NCI-H460 (cell line): ENCODE measurements at places on chromosomes 2 and 18.

GRCh38 chr2:236088368-236089057 is 79.7 kb downstream of the GBX2 start:
- no peak for DNase-seq

- DNase-seq, result no peak
Measured at GRCh38 chr18:56148373-56148772, 490.0 kb downstream of the TXNL1 start.

- no peak for DNase-seq
Measured at GRCh38 chr18:35797948-35798347, 174.5 kb upstream of the RMP24 start.

- no peak for DNase-seq
Measured at GRCh38 chr2:126797622-126798275, 100.9 kb upstream of the TEX51 start.

- DNase-seq, result no peak
Measured at GRCh38 chr2:7073901-7074300, 156.7 kb downstream of the RNF144A start.

DNA sequence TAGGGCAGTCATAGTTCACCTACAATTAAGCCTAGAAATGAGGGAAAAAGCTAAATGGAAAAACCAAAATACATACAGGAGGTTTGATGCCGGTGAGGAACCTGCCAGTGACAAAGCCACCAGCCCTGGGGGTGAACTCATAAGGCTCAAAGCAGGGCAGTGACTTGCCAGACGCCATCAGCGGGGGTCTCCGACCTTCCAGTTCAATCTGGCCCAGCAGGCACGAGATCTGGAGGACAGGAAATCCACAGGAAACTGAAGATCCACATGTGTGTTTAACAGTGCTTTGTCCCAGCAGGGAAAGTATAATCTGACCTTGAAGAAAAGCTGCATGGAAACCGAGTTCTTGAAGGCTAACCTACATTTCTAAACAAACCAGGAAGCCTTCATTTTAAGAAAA is 60.1 kb downstream of the POLR1A start:
- no peak for DNase-seq

GRCh38 chr2:194556629-194557028 is 1100.4 kb upstream of the SLC39A10 start:
- no peak for DNase-seq

DNA sequence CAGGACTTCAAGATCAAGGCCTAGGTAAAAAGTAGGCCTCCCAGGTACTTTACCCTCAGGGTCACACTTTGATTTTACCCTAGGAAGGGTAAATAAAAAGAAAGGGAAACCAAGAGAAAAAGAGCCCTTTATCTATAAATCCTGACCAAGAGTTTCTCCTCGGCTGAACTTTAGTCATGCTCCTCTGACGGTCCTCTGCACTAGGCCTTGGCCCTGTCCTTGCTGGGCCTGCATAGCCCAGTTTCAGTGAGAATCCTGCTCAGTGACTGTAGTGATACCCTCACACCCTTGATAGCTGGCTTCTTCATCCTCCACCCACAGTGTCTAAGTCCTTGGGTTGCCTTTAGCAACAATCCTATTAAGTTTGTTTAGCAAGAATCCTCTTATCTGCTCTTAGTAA is 20.5 kb upstream of the ITSN2 start:
- DNase-seq, result no peak

DNA sequence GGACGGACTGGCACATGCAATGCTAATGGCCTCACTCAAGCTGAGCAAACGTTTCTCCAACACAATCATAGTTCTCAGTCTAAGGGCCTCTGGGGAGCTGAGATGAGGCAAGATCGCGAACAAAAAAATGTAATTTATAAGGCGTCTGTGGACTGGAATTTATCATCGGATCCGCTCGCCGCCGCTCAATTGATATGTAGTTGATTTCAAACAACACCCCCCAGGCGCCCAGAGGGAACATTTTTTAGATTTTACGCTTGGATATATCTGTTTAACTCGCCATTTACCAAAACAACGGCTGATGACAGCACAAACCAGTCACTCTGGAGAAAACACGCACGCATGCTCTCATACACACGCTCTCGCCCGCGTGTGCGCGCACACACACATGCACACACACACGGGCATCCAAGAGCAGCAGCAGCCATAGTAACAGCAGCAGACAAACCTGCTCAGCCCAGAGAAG is 335.8 kb downstream of the SMAD2 start:
- no peak for DNase-seq

DNA sequence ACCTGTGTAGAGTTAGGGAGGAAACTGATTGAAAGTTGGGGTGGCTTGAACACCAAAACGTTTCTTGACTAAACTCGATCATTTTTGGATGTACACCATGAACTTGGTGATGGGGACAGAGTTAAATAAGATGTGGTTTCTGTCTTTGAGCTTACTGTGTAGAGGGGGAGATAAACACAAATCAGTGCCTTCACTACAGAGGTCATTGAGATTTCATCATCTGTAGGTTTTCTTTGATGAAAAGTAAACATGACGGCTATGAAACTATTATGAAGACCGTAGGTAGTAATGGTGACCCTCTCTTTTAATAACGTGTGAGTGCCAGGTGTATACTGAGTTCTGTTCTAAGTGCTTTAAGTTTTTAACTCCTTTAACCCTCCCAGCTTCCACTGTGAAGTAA is 6.5 kb downstream of the LCLAT1 start:
- no peak for DNase-seq

GRCh38 chr2:223054193-223054781 is 2.3 kb downstream of the KCNE4 start:
- DNase-seq, result no peak

GRCh38 chr2:160157861-160158829 is 41.9 kb downstream of the ITGB6 start:
- DNase-seq, result no peak

DNA sequence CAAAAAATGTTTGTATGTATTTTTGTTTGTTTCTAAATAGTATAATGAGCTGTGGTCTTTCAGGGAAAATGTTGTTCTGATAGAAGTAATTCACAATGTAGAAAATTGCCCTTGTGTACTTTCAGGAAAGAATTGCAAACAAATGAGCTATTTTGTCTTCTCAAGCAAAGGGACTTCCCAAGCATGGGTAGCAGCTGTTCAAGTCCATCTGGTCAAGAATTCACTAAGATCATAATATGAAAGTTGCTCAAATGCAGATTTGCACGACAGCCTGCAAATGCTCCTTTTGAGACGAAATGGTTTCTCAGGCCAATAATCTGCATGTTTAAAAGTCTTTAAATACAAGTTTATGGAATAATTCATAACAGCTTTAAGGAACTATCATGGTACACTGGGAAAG is 51.9 kb upstream of the HNMT start:
- DNase-seq, result no peak

DNA sequence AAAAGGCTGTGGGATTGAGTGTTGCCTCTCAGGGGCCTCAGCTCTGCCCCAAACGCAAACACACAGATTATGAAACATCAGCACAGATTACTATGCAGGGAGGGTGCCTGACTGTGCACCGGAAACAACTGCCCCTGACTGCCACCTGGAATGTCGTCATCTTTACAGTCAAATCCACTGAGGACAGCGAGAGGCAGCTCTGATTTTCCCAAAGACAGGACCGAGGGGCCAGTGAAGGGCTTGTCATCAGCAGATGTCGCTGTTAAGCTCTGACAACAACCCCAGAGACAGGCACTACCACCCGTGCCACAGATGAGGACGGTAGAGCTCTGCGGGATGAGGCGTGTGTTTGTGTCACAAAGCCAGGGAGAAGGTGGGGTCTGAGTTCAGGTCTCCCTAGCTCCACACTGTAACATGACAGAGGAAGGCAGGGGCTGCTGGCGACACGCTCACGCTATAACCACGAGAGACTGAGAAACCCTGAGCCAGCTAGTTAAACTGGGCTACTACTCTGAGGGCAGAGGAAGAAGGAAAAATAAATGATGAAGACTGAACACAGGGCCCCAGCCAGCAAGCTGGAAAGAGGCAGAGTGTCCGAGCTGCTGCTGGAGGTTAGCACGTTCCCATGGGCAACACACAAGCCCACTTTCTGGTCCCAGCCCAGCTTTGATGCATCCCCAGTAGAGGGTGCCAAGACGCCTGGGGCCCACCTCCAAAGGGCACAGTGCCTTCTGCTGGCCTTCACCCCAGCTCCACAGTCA is 47.0 kb downstream of the PARD6G start:
- peak; percentile 9 for DNase-seq

- no peak for DNase-seq
Measured at GRCh38 chr2:101787097-101787496, 89.6 kb downstream of the MAP4K4 start.

GRCh38 chr2:173734797-173735196 is 230.4 kb downstream of the SP3 start:
- DNase-seq, result no peak

GRCh38 chr2:101361522-101361921 is 25.8 kb downstream of the CREG2 start:
- DNase-seq, result no peak

- DNase-seq, result no peak
Measured at GRCh38 chr2:120445449-120446143, 99.7 kb downstream of the INHBB start.

DNA sequence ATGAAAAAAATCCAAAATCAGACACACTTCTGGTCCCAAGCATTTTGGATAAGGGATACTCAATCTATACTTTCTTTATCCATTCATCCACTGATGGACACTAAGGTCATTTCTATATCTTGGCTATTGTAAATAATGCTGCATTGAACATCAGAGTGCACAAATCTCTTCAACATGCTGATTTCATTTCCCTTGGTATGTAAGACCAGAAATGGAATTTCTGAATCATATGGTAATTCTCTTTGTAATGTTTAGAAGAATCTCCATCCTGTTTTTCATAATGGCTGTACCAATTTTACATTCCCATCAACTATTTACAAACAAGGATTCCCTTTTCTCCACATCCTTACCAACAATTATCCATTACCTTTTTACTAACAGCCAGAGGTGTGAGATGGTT is 33.7 kb upstream of the MCM6 start:
- no peak for DNase-seq
